ENCODE measurements at places on chromosomes 3 and 15.

- DNase-seq, result no peak
These were observed 6.8 kb upstream of the TBC1D5 start for GRCh38 chr3:17749281-17749680.

DNA sequence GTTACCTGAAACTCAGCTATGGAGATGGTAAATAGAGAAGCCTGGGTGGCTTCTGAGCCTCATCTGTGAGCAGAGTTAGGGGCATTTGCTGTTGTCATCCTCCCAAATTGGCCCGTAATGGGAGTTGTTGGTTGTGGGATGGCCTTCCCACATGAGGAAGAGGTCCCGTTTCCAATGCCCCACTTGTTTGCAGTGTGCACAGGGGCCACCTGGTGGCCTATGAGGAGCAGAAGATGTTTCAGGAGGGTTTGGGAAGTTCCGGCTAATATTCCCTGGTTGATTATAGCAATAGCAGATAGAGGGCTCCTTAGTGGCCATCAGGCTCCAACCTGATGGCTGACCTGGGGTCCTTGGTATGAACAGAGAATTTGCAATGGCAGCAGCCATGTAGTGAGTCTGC, 1546.5 kb downstream of the OTOL1 start:
- DNase-seq, result no peak

DNA sequence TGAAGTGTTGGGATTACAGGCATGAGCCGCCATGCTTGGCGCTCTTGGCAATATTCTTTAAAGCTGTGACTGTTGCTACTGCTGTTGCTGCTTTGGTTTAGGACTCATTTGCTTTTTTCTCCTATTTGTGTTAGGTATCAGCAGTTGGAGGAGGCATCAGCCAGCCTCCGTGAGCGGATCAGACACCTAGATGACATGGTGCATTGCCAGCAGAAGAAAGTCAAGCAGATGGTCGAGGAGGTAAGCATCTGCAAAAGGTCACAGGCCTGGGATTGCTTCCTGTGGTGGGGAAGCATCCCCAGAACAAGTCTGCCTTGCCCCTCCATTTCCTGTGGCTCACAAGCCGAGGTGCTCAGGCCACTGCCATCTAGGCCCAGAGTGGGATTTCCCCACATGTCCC, 47.6 kb downstream of the MYZAP start:
- no peak for DNase-seq

DNA sequence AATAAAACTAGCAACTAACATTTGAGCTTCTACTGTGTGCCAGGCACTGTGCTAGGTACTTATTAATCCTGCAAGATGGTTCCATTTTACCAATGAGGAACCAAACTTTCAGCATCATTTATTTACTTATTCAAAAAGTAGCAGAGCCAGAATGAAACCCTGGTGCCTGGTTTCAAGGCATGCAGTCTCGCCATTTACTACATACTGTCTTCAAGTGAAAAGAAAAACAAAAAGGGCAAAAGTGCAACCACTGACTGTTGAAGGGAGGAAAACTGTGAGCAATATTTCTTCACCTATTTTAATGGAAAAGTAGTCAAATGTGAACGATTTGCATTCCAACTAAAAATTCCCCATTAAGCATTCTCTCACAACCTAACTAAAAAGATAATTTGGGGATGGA, 8.7 kb downstream of the DCUN1D1 start:
- no peak for DNase-seq

DNA sequence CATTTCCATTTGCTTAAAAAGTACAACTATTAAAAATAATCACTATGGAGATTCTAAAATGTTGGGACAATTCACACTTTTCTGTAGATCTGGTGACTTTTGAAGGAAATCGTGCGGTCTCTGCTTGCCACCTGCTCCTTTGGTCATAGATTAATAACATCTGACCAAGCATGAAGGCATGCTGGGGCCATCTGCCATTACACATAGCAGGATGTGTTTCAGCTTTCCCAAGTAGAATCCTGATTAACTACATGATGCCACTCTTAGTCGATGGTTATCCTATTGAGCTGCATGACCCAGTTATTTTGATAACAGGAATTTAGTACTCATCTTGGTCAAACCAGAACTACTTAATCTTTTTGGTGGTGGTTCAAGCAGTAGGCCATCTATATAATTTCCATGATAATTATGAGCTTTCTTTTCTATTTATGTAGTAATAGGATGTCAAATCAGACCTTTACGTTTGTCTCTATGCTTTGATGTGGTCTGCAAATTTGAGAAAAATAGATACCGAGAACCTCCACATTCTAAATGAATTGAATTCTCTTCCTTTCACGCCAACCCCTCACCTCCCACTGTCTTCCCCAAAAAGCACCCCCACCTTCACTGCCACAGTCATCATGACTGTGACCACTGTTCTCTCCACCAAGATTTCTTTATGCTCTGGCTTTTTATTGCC, 158.1 kb downstream of the DIPK2A start:
- DNase-seq, result no peak

- no peak for DNase-seq
These were observed 103.9 kb upstream of the CHD2 start for GRCh38 chr15:92796161-92796611.

DNA sequence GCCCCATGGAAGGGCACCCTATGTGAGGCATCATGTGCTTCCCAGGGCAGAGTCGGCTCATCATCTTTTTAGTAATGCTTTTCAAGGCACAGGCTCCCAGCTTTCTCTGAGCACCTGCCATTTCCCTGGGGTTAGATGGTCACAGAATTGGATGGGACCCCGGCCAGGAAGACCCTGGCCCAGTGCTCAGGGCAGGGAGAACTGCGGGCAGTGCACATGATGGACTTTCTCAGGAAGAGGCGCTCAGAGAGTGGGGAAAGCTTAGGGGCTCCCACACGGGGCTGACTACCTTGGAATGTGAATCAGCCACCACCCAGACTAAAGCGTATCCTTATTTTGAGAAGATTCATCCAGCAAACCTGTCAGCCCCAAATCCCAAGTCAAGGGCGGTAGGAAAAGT, 16.5 kb upstream of the SKOR1 start:
- no peak for DNase-seq

DNA sequence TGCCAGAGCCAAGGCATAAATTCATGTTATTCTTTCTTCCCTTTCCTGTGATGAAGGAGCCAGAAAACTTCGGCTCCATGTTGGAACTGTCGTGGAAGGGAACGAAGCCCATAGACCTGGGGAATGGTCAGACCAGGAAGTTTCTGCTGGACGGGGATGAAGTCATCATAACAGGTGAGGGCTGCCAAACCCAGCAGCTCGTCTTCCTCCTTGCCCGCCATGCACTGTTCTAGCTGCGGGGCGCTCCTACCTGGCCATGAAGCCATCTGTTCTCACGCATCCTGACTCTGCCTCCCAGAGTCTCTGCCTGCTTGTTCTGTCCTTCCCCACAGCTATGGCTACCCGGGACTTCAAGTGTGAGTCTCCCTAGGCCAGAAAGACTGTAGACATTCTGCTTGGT, 28.2 kb downstream of the FAH start:
- no peak for DNase-seq

DNA sequence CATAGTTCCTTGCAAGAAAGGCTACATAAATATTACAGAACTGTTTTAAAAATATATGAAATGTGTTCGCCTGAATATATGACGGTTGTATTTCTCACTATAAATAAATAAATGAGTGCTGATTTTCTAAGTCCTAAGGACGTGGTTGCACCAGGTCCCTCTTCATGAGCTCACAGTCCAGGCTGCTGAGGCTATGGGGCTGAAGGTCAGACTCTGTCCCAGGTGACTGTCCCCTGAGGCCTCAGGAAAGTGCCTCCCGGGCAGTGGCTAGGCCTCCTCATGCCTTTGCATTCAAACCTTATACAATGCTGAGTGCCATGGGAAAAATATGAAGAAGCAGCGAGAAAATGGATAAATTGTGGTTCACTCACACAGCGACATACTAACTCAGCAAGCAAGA, 43.5 kb upstream of the SSR3 start:
- DNase-seq, result no peak

DNA sequence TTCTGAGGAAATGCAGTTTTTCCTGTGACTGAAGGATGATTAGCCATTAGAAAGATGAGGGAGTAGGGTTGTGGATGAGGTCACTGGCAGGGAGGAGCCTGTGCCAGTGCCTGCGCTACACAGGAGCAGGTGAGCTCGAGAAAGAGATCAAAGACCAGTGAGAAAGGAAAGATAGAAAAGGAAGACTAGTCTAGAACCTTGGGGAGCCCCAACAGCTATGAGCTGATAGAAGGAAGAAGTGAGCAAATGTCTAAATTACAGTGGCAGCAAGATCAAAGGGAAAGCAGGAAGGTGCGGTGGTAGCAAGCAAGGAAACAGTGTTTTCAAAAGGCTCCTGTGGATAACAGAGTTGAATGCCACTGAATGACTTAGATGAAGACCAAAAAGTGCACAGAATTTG, 39.6 kb downstream of the LNP1 start:
- DNase-seq, result no peak

GRCh38 chr3:19216669-19217337, 68.5 kb downstream of the KCNH8 start:
- no peak for DNase-seq

DNA sequence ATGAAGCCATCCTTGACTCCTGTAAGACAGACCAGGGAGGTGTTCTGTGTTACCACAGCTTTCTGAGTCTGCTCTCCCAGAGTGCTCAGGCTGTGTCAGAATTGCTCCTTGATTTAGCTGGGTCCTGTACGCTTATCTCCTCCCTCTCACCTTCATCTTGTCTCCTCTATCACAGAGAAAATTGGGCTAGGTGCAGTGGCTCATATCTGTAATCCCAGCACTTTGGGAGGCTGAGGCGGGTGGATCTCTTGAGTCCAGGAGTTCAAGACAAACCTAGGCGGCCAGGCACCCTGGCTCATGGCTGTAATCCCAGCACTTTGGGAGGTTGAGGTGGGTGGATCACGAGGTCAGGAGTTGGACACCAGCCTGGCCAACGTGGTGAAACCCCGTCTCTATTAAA, 5.9 kb downstream of the SCAMP5 start:
- DNase-seq, result no peak

DNA sequence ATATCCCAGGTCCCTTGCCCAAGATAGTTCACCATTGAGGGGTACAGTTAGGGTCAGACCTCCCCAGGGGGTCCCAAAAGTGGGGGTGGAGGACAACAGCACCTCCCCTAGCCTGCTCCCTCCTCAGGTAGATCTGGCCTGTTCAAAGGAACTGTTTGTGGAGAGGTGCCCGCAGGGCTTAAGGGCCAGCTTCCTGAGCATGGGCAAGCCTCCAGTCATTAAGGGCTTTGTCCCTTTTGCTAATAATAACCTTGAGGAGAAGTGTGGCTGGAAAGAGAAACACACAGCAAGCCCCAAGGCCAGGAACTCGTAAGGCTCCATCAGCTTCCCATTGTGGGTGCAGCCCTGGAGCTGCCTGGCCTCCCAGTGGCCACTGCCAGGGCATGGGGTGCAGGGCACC, 47.4 kb downstream of the ISG20 start:
- no peak for DNase-seq
